Liver (tissue), 10 donors: ENCODE measurements at places on chromosomes 3 and 15. TPM values are rescaled to one million over a fixed set of nuclear protein-coding genes. Genes with fewer than 3 reads are reported as not detected.

DNA sequence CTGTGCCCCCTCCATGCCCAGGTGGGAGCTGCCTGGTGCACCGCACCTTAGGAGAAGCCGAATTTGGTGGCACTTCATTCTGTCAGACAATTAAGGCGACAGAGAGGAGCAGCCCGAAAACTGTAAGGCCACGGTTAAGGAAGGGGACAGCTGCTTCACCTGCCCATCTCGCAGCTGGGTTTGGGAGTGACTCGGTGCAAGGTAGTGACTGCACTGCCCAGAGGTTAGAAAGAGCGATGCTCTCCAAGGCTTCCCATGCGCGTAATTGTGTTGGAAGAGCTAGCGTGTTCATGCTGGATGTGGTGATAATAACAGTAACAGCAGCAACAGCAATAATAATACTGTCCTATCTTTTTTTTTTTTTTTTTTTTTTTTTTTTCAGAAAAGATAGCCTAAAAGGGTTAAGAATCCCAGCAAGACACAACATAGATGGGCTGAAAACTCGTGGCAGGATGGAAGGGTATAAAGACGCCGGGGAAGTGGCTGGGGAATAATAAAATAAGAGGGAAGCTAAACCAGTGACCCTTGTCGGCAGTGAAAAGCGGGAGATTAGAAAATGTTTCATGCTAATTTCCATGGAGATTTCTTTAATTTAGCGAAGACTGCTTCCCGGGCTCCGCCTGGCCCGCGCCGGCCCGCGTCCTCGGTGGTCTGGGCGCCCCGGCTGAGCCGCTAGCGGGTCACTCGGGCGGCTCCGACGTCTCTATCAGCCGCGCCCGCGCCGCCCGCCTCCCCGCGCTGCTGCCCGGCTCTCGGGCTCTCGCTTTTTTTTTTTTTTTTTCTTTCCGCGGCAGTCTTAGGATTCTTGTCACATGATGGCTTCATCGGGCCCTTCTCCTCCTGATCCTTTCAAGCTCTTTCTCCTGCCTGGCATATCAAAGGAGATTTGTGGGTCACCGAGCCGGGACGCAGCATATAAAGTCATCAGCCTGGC lies 617.1 kb downstream of the NR2F2 start:
- no peak for DNase-seq

- DNase-seq = no peak
Observed at GRCh38 chr15:64568765-64569164, 108.4 kb downstream of the ZNF609 start.

- no peak for DNase-seq
Observed at GRCh38 chr3:71102111-71102983, 481.2 kb downstream of the FOXP1 start.

- no peak for DNase-seq
Observed at GRCh38 chr15:90079619-90080457, 22.4 kb downstream of the IDH2 start.

- no peak for DNase-seq
Observed at GRCh38 chr3:8520816-8521403, 19.3 kb downstream of the LMCD1 start.

DNA sequence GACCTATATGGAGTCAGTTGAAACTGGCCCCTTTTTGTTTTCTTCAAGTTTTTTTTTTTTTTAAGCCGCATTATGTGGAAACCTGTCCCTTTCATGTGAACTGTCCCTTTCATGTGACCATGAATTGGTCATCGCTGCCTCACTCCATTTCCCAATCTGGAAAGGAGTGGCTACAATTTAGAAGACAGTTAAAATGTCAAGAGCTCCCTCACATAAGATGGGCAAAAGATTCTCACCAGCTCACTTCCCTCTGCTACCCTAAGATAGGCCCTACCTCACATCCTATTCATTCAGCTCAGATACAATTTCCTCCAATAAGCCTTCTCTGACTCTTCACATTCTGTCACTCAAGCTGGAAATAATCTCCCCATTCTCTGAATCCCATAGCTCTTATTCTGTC lies 111.3 kb upstream of the BCL6 start:
- no peak for DNase-seq

DNA sequence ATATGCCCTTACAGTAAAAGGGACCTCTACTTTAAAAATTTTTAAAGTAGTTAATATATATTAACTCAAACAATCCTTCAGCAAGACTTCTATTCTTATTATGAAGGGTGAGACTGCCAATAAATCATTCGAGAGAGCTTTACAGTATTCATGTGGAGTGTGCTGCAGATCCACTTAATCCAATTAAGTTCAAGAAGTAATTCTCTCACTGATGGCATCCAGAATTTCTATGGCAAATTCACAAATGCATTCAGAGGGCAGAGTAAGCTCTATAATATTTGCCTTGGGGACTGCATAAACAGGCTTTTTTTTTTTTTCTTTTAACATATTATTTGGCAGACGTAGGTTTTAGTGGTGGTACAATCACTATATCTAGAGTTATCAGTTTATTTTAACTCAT lies 692.0 kb downstream of the NLGN1 start:
- DNase-seq = no peak

- no peak for DNase-seq
Observed at GRCh38 chr15:57878573-57878972, 172.1 kb downstream of the POLR2M start.

DNA sequence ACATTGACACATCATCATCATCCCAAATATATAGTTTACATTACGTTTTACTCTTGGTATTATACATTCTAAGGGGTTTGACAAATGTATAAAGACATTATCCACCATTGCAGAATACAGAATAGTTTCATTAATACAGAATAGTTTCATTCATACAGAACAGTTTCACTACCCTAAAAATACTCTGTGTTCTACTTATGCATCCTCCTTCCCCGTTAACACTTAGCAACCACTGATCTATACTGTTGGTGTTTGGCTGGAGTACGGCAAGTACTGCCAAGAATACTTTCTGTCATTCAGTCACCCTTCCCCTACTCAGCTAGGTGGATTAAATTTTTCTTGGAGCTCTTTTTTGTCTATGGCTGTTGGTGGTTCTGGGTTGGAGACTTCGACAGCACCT lies 33.4 kb downstream of the LEKR1 start:
- DNase-seq = no peak

GRCh38 chr15:42363487-42363886 lies 4.2 kb downstream of the CAPN3 start:
- DNase-seq = no peak

GRCh38 chr15:38536201-38536676 lies 28.4 kb downstream of the RASGRP1 start:
- no peak for DNase-seq

- no peak for DNase-seq
Observed at GRCh38 chr3:32448686-32449474, 53.8 kb downstream of the CMTM6 start.

DNA sequence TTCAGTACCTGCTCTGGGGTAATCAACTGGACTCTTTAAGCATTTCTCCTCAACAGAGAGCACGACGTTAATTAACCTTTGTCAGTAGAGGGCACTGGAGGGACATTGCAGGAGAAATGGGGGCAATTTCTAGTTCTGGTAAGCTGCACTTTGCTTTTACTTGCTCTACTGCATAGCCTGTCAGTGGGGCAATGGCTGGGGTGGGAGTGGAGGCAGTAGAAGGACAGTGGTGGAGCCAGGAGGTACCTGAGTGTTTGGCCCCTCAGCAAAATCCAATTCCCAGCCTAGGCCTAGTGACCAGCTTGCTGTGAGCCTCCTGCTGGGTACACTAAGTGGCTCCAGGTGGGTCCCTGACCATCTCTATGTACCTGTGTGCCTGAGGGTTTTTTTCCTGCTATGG lies 18.3 kb upstream of the MED12L start:
- DNase-seq = no peak

DNA sequence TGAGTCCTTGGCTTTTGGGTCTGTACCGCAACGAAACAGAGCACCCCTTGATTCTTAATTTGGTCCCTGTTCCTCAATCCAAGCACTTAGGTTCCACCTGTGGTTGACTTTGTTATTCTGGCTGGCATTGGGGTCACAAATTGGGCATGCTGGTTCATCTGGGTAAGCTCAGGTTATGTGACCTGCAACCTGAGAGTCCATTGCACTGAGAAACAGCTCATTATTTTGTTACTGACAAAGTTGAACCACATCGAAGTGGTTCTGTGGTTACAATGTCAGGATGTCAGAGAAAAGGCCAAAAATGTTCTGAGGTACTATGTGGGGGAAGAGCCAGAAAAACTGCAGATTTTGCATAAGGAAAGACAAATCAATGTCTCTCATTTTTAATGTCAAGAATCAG lies 74.2 kb downstream of the ZNF621 start:
- DNase-seq = no peak

- no peak for DNase-seq
Observed at GRCh38 chr3:153574445-153574844, 412.4 kb downstream of the RAP2B start.

DNA sequence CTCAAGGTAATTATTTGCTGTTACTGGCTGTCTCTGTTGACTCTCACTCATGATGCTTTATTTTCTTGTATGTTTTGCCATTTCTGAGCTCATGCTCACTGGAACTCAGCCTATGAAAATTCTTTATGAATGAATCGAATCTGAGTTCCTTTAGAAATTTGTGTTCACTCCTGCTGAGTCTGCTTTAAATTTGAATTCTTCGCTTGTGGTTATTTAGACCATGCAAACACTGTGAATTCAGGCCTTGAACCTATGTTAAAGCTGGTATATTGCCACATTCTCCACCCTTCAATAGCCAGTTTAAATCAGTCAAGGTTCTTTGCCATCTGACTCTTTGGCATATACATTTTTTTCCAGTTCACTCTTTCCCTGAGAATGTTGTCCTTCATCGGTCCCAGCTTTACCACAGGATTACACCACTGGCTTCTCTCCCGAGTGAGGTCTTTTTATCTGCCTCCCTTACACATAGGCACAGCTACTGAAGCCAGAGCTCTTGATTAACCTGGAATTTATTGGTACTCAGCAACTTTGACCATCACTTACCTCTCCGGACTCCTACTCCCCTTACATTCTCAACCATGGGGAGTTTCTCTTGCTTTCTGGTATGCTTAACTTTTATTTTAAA lies 400.6 kb downstream of the VPS13C start:
- DNase-seq = no peak

DNA sequence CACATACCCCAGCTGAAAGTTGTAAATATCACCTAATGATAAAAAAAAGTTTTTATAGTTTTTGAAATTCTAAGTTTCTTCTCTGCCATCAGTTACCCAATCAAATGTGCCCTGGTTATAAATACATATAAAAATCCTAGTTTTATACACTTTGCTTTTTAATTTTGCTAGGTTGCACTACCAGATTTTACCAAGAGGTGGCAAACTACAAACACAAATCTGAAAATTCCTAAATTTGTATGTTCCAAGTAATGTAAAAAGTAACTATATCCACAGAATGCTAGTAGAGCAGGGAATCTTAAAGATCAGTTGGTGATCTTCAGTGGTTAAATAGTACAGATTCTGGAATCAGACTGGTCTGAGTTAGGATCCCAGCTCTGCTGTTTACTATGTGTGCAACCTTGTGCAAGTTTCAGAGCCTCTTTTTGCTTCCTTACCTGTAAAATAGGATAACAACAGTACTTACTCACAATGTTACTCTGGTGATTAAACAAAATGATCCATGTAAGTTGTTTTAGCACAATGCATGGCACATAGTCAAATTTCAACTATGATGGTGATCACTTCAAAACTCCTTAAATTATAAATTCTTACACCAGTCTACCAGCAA lies 11.0 kb downstream of the TRPM7 start:
- DNase-seq = no peak

GRCh38 chr3:17810759-17811158 lies 68.3 kb upstream of the TBC1D5 start:
- no peak for DNase-seq

GRCh38 chr3:57586778-57587177 lies 10.4 kb downstream of the ARF4 start:
- no peak for DNase-seq

GRCh38 chr15:42056934-42057798 lies 36.3 kb upstream of the PLA2G4E start:
- peak; percentile 59 for DNase-seq

DNA sequence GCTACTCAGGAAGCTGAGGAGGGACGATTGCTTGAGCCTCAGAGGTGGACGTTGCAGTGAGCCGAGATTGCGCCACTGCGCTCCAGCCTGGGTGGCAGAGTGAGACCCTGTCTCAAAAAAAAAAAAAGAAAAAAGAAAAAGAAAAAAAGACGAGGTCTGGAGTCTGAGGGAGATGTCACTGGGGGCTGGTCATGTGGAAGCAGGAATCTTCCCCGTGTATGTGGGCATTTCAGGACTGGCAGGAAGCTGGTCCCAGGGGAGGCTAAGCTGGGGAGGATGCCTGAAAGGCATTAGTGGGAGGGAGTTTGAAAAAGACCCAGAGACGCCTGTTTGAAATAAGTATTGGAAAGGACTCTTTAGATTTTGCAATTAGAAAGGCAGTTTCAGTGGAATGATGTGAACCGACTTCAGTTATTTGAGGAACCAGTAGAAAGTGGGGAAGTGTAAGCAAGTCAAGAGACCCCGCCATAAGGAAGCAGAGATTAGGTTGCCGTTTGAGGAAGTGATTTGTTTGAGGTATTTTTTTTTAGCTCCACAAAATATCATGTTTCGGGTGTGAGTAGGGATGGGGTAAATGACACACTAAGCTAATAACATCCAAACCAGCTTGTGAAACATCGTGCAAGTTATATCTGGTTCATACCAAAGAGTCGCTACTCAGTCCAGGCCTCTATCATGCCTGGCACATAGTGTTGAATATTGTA lies 55.5 kb downstream of the ST6GAL1 start:
- no peak for DNase-seq

- DNase-seq = no peak
Observed at GRCh38 chr15:62894322-62895085, 148.0 kb upstream of the TPM1 start.

DNA sequence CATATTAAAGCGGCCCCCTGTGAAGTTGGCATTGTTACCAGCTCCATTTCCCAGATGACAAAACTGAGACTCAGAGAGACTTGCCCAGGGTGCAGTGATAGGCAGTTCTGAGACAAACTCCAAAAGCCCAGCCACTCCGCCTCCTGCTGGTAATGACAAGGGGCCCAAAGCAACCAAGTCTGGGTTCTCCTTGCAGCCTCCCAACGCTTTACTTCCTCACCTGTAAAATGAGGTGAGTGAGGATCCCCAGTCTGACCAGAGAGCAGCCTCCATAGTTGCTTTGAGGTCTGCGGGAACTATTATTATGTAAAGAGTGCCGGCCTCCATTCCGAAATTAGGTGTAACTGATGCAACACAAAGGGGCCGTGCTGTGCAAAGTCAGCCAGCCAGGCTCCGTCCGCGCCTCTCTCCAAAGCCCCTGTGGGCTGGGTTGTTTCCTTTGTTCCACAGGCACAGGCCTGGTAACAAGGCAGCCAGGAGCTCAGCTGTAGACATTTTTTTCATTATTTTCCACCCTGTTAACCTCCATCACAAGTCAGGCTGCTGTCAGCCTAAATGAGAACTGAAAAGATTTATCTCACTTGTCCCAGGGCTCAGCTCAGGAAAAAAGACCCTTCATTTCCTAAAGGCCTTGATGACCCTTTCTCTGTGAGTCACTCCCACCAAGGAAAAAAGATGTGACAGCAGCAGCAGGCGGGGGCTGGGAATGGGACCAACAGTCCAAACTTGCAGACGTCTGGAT lies 139.1 kb upstream of the RAD18 start:
- DNase-seq = no peak

Gene GOLGA8M
- 0.75 TPM for total RNA-seq

Gene PRICKLE2
- 8.0 TPM for total RNA-seq

Gene KNG1
- total RNA-seq = 605 TPM

Gene SLC2A2
- total RNA-seq = 506 TPM

Gene UQCRC1
- 373 TPM for total RNA-seq

Gene MTMR10
- total RNA-seq = 17.4 TPM

Gene GOLGA6L10
- 0.42 TPM for total RNA-seq

Gene PCOLCE2
- total RNA-seq = 16.1 TPM
